Activated T-cell treated with anti-CD3 and anti-CD28 coated beads, Interleukin-2, amount 50 U/mL, for 24 hours (primary cell): ENCODE measurements at places on chromosomes 6 and 20.

- no peak for DNase-seq
Observed at GRCh38 chr6:99364026-99364425, 14.6 kb upstream of the FAXC start.

- no peak for DNase-seq
Observed at GRCh38 chr6:163733061-163733460, 318.5 kb downstream of the QKI start.

DNA sequence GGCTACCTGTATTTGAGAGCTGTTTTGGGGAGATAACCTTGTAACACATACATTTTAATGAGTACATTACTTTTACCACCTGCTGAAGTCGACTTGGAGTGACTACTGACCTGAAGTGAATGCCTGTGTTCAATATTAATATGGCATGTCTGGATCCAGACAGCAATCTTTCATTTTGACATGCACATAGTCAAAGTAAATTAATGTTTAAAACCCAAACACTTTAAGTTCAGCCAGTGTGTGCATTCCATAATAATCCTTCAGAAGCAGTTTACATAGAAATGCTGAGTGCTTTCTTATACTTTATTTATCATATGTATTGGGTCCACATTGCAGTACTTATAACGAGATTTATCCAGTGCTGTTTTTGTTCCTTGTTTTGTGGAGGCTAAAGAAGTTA lies 38.0 kb downstream of the CDKAL1 start:
- no peak for DNase-seq

DNA sequence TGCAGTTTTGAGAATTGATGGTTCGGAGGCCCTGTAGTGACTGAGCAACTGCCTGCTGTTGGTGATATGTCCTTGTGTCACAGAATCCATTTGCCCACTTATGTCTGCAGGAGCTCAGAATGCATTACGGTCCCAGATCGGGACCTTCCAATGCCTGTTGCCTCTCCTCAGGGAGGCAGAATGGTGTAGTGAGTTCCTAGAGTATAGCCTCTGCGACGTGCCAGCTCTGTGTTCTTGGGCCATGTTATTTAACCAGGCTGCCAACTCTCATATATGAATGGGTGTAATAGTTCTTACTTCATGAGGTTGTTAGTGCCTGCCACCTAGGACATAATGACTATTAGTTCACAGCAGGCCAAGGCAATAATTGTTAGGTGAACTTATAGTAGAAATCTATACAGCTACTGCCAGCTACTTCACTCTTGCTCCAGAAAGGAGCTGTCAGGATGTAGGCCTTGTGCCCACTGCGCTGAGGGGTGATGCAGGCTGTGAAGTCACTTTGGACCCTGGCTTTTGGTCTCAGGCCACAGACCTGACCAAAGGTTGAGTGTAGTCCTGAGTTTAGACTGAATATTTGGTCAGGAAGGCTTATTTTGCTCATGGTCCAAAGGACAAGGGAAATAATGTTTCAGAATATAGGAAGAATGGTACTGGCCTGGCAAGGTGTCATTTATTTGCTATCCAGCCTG lies 82.1 kb downstream of the ASXL1 start:
- peak; percentile 28 for DNase-seq

DNA sequence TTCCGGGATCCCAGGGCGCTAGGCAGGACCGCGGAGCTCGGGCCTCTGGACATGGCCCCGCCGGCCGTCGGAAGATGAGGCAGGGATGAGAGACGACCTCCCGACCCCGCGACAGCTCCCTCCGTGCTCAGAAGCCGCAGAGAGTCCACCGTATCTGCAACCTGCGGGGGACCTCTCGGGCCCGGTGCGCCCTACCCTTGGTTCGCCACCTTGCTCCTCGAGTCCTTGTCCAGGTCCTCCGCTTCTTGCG lies 301 bp downstream of the PPP1R3D start:
- DNase-seq, result no peak

DNA sequence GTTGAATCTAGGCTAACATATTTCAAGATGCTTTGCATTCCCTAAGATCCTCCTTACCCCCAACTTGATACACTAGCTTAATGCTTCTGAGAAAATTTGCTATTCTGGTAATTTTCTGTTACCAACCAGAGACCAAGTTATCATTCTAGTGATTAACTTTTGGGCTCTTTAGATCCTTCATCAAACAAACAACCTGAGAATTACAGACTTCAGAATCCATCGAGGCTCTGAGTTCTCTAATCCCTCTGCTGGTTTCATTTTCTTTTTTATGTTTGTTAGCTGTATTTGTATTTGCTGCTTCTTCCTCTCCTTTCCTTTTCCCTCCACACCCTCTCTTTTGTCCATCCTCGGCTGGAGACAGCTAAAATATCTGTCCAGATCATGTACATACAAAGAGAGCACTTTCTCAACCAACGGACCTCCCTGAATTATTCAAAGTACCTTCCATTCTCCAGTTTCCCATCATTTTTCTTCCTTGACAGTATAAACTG lies 98.7 kb upstream of the RIPOR2 start:
- DNase-seq, result no peak

- no peak for DNase-seq
Observed at GRCh38 chr6:151705993-151706733, 101.3 kb upstream of the ESR1 start.
